NCI-H1417 (cell line): ENCODE measurements at places on chromosomes 1 and 21.
A peak's percentile ranks its signal among the peaks of the same experiment; 100 is the strongest.

DNA sequence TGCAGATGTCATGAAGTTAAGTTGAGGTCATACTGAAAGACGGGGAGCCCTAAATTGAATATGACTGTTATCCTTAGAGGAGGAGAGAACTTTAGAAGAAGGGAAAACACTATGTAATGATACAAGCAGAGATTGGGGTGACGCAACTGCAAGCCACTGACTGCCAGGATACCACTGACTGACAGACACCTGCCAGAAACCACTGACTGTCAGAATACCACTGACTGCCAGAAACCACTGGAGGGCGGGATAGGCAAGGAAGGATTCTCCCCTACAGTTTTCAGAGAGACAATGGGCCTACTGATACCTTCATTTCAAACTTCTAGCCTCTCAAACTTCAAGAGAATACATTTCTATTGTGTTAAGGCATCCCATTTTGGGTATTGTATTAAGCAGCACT, 388.7 kb downstream of the USH2A start:
- no peak for DNase-seq

GRCh38 chr1:232084584-232085223, 458.1 kb downstream of the DISC1 start:
- no peak for DNase-seq

DNA sequence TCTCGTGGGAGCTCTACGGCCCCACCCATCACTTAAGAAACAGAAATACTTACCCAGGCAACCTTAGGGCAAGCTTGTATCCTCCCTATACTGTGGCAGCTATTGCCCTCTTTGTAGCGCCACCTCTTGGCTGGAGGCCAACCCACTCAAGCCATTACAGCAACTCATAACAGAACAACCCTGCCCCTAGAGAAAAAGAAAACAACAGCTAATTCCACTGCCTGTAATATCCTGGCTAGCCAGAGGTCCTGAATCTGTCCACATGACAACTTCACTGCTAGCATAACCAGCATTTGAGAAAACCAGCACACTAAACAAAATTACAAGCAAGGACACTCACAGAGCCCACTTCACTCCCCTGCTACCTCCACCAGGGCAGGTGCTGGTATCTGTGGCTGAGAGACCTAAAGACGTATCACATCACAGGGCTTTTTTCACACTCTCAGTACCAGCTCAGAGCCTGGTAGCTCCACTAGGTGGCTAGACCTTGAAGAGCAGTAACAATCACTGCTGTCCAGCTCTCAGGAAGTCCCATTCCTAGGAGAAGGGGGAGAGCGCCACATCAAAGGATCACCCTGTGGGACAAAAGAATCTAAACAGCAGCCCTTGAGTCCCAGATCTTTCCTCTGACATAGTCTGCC, 14.5 kb upstream of the MX1 start:
- DNase-seq = peak; percentile 48

GRCh38 chr1:210627755-210628154, 299.1 kb downstream of the HHAT start:
- DNase-seq = peak; percentile 35

- no peak for DNase-seq
These were observed 59.3 kb downstream of the NUP210L start for GRCh38 chr1:154095456-154096060.

DNA sequence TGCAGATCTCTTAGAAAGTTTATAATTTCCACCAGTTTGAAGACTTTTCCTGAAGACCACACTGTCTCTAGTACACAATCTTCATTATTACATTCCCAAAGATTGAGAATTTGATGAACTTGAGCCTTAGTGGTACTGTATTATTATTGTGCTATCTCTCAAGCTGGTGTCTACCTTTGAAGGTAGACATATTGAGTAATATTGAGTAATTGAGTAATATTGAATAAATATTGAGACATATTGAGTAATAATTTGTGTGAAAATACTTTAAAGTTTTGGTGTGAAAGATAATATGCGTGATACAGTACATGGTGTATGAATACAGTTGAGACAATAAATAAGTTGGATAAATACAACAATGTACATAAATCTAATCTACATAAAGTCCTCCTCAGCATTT, 613.1 kb upstream of the ADGRL2 start:
- DNase-seq = no peak

GRCh38 chr1:48923116-48923515, 146.4 kb upstream of the BEND5 start:
- DNase-seq = no peak

DNA sequence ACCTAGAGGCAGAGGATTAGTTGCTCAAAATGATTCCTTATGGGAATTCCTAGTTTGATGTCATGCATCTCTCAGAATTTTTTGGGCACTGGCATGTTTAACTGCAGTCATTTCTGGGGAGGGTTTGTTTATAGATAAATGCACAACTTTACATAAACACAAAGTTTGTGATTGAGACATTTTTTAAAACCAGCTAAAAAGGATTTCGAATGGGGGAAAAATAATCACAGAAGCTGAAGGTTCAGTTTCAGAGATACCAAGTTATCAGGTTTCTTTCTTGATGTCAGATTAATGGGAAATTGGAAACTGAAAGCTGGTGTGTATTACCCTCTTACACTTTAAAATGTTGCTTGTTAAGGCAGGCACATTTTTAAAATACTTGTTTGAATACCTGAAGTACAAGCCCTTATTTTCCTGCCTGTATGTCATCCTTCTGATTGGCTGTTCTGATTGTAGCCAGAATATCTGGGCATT, 72.1 kb downstream of the DISP1 start:
- DNase-seq = no peak

- DNase-seq = no peak
These were observed 10.6 kb downstream of the THBS3 start for GRCh38 chr1:155196893-155197638.

- DNase-seq = no peak
These were observed 4.8 kb downstream of the MX2 start for GRCh38 chr21:41366522-41367151.

- no peak for DNase-seq
These were observed 12.6 kb upstream of the HMGN2 start for GRCh38 chr1:26459573-26460031.

- no peak for DNase-seq
These were observed 29.4 kb upstream of the PRSS38 start for GRCh38 chr1:227785805-227786671.

GRCh38 chr1:158024737-158025136, 31.3 kb downstream of the KIRREL1 start:
- DNase-seq = no peak

GRCh38 chr1:27430903-27431600, 38.6 kb downstream of the GPR3 start:
- DNase-seq = no peak

- DNase-seq = peak; percentile 54
These were observed 323.1 kb upstream of the FAM78B start for GRCh38 chr1:166489670-166490436.

DNA sequence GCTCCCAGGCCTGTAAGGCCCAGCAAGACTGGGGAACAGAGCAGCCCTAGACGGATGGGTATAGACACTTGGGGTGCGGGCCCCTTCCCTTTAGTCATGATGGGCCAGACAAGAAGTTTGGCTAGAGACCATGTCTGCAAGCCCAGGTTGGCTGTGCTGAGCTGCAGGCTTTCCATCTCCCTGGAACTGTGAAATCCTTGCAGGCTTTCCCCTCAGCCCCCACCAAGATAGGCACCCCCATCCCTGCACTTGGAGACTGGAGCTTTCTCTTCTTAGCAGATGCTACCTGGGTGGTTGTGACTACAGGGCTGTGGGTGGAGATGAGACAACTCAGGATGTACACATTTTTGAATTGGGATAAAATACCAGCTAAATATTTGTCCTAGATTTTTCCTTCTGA, 110.3 kb downstream of the PTPRU start:
- DNase-seq = no peak

DNA sequence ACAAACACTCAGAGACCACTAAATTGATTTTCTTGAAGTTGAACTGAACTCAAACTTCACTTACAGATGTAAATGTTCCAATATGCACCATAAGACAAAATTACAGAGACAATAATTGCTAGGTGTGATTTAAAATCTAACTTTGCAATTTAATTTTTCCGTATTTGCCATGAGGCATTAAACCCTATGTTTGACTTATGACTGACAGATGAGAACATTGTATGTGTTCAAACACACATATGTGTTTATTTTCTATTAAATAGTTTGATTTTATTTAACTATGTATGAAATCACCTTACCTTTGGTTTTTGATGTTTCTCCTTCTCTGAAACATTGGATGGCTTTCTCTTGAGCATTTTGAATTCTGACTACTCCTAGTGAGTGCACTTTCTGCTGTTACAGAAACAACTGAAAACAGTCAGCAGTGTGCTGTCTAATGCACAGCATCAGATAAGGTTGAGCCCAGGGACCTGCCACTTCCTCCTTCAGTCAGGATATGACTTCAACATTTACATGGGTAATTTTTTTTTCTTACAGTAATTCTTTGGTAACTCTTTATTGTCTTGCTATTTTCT, at the start of gene SAMSN1:
Gene SAMSN1, minus strand, starts transcription at position 410 of the 575 bp plus-strand sequence. Its CDS starts 54 bp downstream, at position 356.
- DNase-seq = no peak

DNA sequence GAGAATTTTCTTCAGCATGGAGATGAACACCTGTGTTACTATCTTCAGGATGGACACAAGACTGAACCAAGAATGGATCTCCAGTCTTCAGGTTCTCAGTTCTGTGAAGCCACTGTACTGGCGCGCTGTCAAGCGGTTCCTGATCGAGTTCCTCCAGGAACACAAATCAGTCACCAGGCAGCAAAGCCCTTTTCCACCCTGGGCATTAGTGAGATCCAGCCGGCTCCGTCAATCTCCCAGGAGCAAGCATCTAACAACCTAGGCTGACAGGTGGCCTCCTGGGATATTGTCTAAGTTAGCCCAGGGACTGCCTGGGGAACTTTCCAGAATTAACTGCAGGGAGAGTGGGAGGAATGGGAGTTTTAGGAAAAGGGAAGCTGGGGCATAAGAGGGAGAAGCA, 9.7 kb upstream of the IGFN1 start:
- DNase-seq = no peak

DNA sequence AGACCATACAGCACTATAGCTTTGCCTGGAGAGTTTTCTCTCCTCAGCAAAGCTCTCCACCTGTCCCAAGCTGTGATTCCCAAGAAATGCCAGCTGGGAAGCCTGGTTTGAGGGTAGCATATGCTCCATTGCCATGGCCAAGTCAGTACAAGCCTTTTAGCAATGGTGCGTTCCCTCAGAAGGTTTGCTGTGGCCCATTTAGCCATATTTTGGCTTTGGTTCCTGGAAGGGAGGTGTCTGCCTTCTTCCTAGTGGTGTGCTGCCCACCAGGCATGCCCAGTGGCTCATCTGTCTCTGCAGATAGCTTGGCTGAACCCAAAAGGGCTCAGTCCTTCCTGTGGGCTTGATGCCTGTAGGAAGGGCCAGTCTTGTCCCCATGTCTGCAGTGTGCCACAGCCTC, 32.4 kb downstream of the GALNT2 start:
- no peak for DNase-seq

DNA sequence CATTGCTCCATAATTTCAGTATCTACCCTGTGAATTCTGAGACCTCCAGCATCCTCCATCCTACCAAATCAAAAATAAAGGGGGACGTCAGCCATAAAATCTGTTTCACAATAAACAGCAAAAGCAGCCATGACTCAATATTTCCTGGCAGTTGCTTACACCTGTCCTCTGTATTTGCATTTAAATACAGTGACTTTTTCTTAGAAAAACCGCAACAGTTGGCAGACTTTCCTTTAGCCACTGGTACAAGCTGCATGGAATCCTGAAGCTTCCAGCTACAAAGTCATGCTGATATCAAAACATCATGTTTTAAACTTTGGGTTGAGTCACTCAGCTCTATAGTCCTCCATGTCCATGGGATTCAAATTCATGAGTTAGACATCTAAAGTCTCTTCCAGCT, 278.0 kb upstream of the KAZN start:
- no peak for DNase-seq
